Activated T-helper 17 cell treated with anti-CD3 and anti-CD28 coated beads, Interleukin-2, amount 50 U/mL, for 72 hours (primary cell): ENCODE measurements at places on chromosomes 5 and 9. TPM values are rescaled to one million over a fixed set of nuclear protein-coding genes. Genes with fewer than 3 reads are reported as not detected.
A peak's percentile ranks its signal among the peaks of the same experiment; 100 is the strongest.

SLC34A1 gene
- 1.1 TPM for total RNA-seq

OCLN gene
- total RNA-seq = 4.4 TPM

CNTNAP3B gene
- not detected for total RNA-seq

PHF24 gene
- 0.16 TPM for total RNA-seq

PNPLA7 gene
- total RNA-seq = 5.1 TPM

DNA sequence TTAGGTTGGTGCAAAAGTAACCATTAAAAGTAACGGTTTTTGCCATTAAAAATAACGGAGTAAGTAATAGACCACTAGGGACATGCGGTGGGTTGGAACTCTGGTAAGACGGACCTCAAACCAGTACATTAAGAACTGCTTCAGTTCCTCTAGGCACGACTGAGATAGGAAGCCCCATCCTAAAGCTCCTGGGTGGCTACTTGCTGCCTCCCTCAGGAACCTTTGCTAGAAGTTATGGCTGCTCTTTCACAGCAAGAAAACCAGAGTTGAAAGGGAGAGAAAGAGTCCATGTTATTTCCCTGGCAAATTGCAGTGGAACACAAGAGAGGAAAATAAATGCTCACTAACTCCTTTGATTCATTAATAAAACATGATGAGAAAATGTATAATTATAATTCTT, 47.6 kb downstream of the MCTP1 start:
- ATAC-seq = no peak

DNA sequence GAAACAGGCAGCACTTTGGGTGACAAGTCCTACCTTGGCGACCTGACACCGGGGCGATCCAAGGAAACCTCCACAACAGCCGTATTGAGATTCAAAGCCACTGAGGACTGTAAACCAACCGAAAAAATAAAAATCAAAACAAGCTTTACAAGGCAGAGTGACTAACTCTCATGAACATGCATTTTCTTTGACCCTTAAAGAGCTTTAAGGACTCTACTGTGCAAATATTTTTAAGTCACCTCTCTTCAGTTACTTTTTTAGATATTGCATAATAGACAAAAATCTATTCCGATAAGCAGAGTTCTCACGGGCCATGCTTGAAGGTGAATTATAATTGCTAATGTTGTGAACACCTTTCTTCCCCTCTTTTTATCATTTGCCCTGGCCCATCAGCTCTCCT, 38.3 kb downstream of the EQTN start:
- ATAC-seq = no peak

GRCh38 chr9:76618762-76619161, 145.5 kb upstream of the PCA3 start:
- no peak for ATAC-seq

- ATAC-seq = no peak
Observed at GRCh38 chr9:77847059-77847499, 184.5 kb downstream of the GNAQ start.

GRCh38 chr5:41885286-41885685, 15.1 kb upstream of the OXCT1 start:
- ATAC-seq = no peak

GRCh38 chr5:82356808-82357671, 78.9 kb upstream of the RPS23 start:
- ATAC-seq = peak; percentile 82

GRCh38 chr9:128940271-128940921, 7.0 kb downstream of the DOLK start:
- ATAC-seq = no peak

DNA sequence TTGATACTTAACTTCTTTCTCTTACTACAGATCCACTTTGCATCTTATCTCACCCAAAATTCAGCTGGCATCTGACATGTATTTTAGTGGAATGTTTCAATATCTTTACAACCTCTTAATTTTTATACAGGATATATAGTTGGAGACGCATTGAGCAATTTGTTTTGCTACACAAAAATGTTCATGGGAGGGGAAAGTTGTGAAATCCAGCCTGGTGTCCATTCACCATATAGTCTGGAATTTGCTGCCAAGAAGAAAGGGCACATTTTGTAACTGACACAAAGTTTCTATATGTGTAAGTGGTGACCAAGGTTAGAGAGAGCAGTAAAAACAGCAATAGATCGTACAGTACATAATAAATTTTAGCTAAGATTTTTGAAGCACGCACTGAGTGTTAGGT, 14.0 kb upstream of the CHD1 start:
- ATAC-seq = no peak

DNA sequence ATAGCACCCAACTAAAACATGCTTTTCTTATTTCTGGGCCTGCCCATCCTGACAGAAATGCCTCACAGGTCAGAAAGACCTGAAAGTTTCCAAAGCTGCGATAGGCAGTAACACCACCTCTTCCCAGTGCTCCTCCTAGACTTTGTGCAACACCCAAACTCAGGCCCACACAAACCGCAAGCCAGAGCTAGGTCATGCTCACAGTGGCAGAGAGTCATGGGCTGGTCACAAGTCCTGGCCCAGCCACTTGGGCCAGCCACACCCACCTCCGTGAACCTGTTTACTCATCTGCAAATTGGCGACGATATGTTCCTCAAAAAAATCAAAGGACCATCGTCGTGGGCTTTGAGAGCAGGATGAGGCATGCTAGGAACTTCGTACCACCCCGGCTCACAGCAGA, 44.0 kb upstream of the SLC25A51 start:
- ATAC-seq = no peak

GRCh38 chr5:165620394-165620793, 2115.0 kb downstream of the MAT2B start:
- ATAC-seq = no peak

GRCh38 chr5:139386050-139386438, 2.9 kb upstream of the SLC23A1 start:
- ATAC-seq = no peak

DNA sequence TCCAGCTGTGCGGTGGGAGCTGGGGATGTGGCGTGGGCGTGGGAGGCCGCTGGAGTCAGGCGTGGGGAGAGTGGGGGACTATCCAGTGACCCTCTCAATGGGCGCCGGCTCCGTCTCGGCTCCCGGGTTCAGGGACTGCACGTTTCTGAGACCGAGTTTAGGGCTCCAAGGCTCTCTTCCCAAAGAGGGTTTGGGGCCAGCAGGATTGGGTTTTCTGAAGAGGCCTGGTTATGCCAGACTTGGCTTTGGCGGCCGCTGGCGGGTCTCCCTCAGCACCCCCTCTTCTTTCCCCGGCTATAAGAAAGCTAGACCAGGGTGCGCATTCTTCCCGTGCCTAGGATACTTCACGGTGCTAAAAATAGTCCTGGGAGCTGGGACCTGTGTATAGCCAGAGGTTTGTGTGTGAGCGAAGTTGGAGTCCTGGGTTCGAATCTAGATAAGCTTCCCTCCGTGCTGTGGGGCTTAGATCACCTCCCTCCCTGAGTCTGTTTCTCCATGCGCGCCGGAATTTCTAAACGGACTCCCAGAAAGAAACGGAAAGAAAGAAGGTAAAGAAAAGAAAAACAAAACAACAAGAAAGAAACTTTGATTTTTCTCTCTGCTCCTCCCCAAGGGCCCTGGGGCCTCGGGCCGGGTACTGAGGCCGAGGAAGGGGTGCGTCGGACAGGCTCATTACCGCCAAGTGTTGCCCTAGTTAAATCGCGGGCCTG, 5.0 kb downstream of the HAND1 start:
- ATAC-seq = no peak
